Right lung (tissue), 10 donors: ENCODE measurements at places on chromosomes 7 and 10. TPM values are rescaled to one million over a fixed set of nuclear protein-coding genes. Genes with fewer than 3 reads are reported as not detected.

EPDR1 gene
- 21.9 TPM for polyA plus RNA-seq

FAM107B gene
- polyA plus RNA-seq: 102 TPM

- no peak for DNase-seq
These were observed 158.8 kb downstream of the ANK3 start for GRCh38 chr10:60230892-60231291.

DNA sequence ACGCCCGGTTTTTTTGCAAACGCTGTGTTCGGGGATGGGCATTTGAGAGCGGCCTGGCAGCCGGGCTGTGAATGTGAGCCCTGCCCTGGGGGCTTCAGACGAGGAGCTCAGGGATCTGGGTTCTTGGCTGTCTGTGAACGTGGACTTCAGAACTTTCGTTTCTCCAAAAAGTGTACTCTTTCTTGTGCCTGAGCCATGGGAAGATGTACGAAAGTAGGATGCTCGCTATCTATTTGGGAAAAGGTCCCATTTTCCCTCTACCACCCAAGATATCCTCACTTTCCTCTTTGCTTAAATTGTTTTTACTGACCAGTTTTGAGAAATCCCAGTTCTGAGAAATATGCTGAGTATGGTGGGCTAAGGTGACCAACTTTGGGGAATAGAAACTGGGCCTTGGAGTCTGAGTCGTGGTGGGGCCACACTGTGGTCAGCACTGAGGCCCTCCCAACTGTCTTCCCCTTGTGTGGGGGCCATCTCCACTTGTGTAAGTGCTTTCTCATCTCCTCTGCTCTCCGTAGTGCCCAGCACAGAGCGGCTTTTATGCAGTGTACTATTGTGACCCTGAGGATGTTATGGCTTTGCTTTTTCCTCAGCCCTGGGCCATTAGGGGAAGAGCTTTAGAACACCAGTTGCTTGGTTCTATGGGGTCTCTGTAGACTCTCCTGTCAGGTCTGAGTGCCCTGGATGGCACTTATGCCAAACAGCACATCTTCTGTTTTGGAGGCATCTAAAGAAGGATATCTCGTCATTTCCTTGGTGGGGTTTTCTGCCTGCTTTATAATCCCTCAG, 918 bp downstream of the DBNL start:
- DNase-seq: no peak

DNA sequence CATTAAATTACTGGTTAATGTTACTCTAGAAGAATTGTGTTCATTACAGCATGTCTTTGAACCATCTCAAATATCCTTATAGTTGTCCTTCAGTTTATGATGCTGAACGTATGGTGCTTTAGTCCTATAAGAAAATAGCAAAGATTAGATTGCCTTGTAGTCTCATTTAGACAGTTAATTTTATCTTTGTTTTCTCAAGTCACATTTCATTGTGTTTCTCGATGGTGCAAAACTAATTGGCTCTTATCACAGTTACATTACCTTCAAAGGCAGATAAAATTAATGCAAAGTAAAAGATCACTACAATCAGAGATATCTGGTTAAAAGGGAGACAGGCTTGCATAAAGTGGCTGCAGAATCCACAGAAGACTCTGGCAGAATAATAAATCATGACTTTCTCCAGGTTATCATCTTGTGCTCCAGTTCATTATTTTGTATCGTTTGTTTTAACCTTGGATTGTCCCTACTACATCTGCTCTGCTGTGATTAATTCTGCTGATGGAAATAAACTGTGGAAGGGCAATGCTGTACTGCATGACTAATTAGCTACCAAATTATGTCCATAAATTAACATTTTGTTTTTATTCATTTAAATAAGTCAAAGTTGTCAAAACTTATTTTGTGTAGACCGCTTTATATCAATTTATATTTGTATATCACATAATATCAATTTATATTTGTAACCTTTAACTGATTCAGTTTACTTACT, 24.2 kb downstream of the PRPS1L1 start:
- DNase-seq: no peak

- no peak for DNase-seq
These were observed 120.9 kb upstream of the ADAM12 start for GRCh38 chr10:126509182-126509581.

DNA sequence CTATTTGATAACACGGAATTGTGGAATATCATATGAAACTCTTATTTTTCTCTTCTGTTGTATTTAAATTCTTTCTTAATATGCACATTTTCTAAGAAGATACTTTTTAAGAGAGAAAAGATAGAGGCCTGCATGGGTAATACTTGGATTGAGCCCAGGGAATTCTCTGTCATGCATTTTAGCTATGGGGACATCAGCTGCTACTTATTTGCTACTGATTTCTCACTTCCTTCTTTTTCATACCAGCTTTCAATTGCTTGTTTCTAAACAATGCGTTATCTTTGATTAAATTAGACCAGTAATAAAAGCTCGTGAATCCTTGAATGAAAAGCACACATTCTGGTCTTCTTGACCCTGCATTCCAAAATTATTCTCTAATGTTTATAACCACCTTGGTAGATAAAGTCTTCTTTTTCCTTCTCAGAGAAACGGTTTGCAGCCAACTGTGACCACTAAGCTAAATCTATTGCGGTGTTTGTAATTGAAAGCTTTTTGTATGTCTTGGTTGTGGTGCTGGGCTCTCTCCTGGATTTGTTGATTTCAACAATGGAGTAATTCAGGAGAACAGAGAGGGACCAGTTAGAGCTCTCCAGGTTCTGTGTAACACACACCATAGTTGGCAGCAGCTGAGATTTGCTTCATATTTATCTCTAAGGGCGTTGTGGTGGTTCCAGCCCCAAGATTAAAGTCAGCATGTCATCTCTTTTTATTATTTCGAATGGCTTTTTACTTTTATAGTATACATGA, 139.3 kb downstream of the PPP1R9A start:
- no peak for DNase-seq

TAS2R3 gene
- 2.5 TPM for polyA plus RNA-seq

GRCh38 chr7:117839507-117839906, 33.7 kb downstream of the CTTNBP2 start:
- no peak for DNase-seq

- no peak for DNase-seq
These were observed 45.8 kb downstream of the GLCCI1 start for GRCh38 chr7:8014399-8014798.

UPF2 gene
- 22.7 TPM for polyA plus RNA-seq

CTNNA3 gene
- polyA plus RNA-seq: 9.5 TPM

GRCh38 chr10:16742165-16742960, 74.9 kb downstream of the RSU1 start:
- DNase-seq: no peak

GRCh38 chr10:106788982-106789381, 375.5 kb downstream of the SORCS1 start:
- DNase-seq: no peak

HOXA3 gene
- polyA plus RNA-seq: 36.6 TPM

- no peak for DNase-seq
These were observed 15.3 kb downstream of the CALML3 start for GRCh38 chr10:5540080-5540479.

DNA sequence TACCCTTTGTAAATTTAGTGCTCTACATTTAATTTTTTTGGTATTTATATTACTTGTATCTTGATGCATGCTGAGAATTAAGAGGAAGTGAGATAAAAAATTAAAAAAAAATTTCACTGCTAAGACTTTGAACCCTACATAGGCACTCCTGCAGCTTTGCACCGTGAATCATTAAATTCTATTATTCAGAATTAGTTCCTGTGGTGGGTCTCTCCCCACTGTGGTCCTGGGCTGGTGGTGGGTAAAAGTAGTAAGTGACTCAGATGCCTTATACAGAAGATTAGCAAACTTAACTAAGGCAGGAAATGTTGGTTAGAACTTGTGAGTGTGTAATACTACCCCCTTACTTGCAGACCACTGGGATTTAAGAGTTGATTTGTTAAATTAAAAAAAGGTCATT, 72.6 kb downstream of the AP3M1 start:
- DNase-seq: no peak

DNA sequence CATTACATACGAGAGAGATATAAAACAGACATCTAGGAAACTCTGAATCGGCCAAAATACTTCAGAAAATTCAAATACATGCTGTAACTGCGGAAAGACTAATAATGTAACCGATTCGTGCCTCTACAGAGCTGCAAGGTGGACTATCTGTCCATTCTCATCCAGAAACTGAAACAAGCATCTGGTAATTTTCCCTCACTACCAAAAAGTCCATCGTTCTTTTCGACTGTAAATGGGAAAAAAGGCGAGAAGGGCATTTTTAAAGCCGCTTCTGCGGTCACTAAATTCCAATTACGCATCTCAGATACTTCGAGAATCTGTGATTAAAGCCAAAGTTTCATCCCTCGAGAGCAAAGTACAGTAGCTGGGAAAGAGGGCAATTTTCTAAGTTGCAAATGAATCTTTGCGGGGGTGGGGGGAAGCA, 1.3 kb downstream of the OGA start:
- DNase-seq: no peak

MINDY4 gene
- polyA plus RNA-seq: 17.7 TPM

DNA sequence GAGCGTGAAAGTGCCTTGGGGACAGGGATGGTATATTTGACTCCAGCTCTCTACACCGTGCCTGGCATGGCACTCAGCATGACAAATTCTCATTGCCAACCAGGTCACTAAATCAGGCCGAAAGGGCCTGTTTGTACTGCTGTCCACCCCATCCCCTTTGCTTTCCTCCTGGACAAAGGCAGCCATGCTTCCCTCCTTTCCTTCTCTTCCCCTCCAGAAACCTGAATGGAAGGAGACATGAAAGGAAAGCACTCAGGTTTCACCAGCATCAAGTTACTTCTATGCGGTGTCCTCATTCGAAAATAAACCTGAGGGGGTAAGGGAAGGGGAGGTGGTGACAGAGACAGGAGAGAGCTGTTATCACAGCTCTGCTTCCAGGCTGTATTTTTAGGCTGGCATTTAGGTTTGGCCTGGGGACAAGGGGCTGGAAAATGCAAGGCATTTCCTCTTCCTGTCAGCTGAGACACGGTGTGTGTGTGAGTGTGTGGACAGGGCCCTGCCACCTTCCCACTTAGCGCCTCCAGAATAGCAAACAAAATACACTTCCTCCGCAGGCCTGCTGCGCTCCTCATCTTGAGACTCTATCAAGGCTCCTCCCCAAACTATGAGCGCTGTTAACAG, 79.9 kb upstream of the COL13A1 start:
- DNase-seq: no peak

FAM20C gene
- 17.4 TPM for polyA plus RNA-seq

HABP2 gene
- 0.49 TPM for polyA plus RNA-seq

DNA sequence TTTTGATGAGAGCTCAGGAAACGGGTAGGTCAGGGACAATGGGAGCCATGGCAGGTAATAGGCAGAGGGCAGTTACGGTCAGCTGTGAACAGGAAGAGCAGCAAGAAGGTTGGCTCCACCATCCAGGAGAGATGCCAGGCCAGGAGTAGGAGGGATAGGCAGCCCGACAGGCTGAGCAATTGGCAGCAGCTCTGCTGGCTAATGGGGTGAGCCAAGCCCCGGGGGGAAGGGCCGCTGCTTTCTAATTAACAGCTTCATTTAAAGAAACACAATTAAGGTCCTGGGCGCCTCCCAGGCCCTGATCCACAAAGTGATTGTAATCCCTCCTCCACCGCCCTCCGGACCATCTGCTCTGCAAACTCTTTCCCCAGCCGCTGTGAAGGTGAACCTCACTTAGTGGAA, 23.7 kb downstream of the SH2B2 start:
- DNase-seq: no peak

- no peak for DNase-seq
These were observed 11.6 kb upstream of the ATP6V0E2 start for GRCh38 chr7:149862156-149862555.

DNA sequence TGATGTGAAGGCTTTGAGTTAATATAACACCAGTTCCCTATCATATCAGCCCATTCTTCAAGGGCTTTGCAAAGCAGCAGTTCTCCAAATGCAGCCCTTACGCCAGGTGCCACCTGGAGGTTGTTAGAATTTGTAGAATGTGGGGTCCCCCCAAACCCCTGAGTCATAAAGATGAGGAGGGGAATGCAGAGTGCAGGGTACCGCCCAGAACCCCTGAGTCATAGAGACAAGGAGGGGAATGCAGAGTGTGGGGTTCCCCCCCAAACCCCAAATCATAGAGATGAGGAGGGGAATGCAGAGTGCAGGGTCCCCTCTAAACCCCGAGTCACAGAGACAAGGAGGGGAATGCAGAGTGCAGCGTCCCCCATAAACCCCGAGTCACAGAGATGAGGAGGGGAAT, 605.8 kb downstream of the PTPRN2 start:
- no peak for DNase-seq

DNA sequence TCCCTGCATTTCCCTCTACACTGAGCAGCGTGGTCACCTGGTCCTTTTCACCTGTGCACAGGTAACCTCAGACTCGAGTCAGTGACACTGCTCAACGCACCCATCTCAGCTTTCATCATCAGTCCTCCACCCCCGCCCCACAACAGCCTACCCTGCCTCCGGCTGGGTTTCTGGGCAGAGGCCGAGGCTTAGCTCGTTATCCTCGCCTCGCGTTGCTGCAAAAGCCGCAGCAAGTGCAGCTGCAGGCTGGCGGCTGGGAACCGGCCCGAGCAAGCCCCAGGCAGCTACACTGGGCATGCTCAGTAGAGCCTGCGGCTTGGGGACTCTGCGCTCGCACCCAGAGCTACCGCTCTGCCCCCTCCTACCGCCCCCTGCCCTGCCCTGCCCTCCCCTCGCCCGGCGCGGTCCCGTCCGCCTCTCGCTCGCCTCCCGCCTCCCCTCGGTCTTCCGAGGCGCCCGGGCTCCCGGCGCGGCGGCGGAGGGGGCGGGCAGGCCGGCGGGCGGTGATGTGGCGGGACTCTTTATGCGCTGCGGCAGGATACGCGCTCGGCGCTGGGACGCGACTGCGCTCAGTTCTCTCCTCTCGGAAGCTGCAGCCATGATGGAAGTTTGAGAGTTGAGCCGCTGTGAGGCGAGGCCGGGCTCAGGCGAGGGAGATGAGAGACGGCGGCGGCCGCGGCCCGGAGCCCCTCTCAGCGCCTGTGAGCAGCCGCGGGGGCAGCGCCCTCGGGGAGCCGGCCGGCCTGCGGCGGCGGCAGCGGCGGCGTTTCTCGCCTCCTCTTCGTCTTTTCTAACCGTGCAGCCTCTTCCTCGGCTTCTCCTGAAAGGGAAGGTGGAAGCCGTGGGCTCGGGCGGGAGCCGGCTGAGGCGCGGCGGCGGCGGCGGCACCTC, at the start of the genes KLLN and PTEN:
Gene KLLN (minus strand): TSS at position 481 of the 891 bp plus-strand sequence. CDS start 1,046 bp downstream, outside the sequence.
Gene PTEN (plus strand): TSS at position 573 of the 891 bp plus-strand sequence. CDS start 845 bp downstream, outside the sequence.
- DNase-seq: peak; percentile 93
